Neural crest cell (in vitro differentiated cells): ENCODE measurements at places on chromosomes 16 and 17. TPM values are rescaled to one million over a fixed set of nuclear protein-coding genes. Genes with fewer than 3 reads are reported as not detected.
A peak's percentile ranks its signal among the peaks of the same experiment; 100 is the strongest.

Gene SCGB1C2
- not detected in 2 replicates for total RNA-seq

Gene RGS9
- total RNA-seq, result 2.5 and 2.8 TPM in 2 replicates

Gene MFAP4
- total RNA-seq, result 0.26 and 0.43 TPM in 2 replicates

Gene NLRC5
- 0.26 TPM in 1 of 2 replicates, not detected in the other for total RNA-seq

Gene PLA2G10
- not detected in 2 replicates for total RNA-seq

Gene SRR
- total RNA-seq, result 25.6 and 35.7 TPM in 2 replicates

Gene SLC2A4
- total RNA-seq, result 5.8 and 6.1 TPM in 2 replicates

Gene NXN
- total RNA-seq, result 75.9 and 76.4 TPM in 2 replicates

GRCh38 chr16:62933929-62934328, 897.7 kb upstream of the CDH8 start:
- no peak for DNase-seq
- H3K4me3 ChIP-seq, result no peak overlapping the region
- no peaks in the 10 kb centered on the region for H3K27me3 ChIP-seq
- H3K4me1 ChIP-seq, result no peaks in the 10 kb centered on the region
- H3K27ac ChIP-seq, result no peak overlapping the region

GRCh38 chr16:76970745-76971099, 220.3 kb upstream of the MON1B start:
- H3K36me3 ChIP-seq, result no peaks in the 10 kb centered on the region
- H3K4me3 ChIP-seq, result no peak overlapping the region
- no peaks in the 10 kb centered on the region for H3K27me3 ChIP-seq
- no peak for DNase-seq

DNA sequence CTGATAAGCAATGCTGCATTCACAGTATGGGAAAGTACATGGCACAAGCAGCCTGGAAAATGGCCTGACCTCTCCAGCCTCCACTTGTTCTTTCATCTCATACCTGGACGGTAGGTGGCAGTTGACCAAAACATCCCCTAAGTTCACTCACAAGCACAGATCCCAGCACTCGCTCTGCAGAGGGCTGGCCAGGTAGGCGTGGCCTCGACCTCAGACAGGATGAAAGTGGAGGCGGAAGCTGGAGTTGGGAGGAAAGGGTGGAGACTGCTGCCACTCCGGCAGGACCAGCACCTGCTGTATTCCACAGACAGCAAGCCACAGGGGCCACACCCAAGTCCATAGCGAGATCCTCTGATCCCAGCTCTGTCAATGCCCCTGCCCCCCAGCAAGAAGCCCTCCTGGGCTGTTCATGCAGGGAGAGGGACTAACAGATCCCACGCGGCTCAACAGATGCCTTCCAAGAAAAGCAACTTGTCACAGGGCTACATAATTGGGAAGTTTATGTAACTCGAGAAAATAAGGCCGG, 31.3 kb downstream of the ZCCHC14 start:
- DNase-seq, result peak; percentile 6
- no peak overlapping the region for H3K4me3 ChIP-seq
- no peak overlapping the region for H3K27ac ChIP-seq

- H3K4me3 ChIP-seq, result peak within 1 kb of the TSS; percentile 89
- DNase-seq, result no peak
- H3K4me1 ChIP-seq, result peaks cover 35% of the 10 kb centered on the region
- peak within 1 kb of the TSS; percentile 78 for H3K27ac ChIP-seq
- H3K27me3 ChIP-seq, result peaks cover 2% of the 10 kb centered on the region
These were observed at the start of gene ENO3 for GRCh38 chr17:4950746-4951204. Gene ENO3, plus strand, starts transcription at chr17:4951119. Its CDS starts 711 bp downstream, at chr17:4951830.

GRCh38 chr17:20280851-20281250, 186.5 kb downstream of the LGALS9B start:
- peaks cover 24% of the 10 kb centered on the region for H3K4me1 ChIP-seq
- H3K4me3 ChIP-seq, result no peak overlapping the region
- H3K27ac ChIP-seq, result no peak overlapping the region
- peaks cover 12% of the 10 kb centered on the region for H3K36me3 ChIP-seq
- no peaks in the 10 kb centered on the region for H3K27me3 ChIP-seq

DNA sequence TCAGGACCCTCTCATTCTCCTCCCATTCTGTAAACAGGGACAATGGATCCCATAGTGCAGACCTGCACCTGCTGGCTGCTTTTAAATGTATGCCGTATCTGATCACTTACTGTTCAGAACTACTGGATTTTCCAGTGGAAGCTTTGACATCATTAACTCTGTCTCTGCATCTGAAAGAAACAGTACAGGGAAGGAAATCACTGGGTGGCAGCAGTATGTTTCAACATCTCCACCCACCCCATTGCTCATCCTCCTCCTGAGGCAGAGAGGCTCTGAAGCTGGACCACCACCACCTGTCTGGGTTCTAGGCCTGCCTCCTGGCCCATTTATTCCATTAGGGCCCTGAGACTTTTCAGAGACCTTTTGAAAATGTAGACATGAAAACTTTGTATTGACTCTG, 2.6 kb downstream of the CCL15 start:
- no peaks in the 10 kb centered on the region for H3K36me3 ChIP-seq
- peaks cover 13% of the 10 kb centered on the region for H3K4me1 ChIP-seq
- H3K27me3 ChIP-seq, result peaks cover 28% of the 10 kb centered on the region

GRCh38 chr16:58339452-58339981, 44.7 kb upstream of the PRSS54 start:
- no peak overlapping the region for H3K27ac ChIP-seq
- no peak overlapping the region for H3K4me3 ChIP-seq
- DNase-seq, result no peak
- no peaks in the 10 kb centered on the region for H3K27me3 ChIP-seq
- peaks cover 8% of the 10 kb centered on the region for H3K4me1 ChIP-seq
- H3K36me3 ChIP-seq, result no peaks in the 10 kb centered on the region

DNA sequence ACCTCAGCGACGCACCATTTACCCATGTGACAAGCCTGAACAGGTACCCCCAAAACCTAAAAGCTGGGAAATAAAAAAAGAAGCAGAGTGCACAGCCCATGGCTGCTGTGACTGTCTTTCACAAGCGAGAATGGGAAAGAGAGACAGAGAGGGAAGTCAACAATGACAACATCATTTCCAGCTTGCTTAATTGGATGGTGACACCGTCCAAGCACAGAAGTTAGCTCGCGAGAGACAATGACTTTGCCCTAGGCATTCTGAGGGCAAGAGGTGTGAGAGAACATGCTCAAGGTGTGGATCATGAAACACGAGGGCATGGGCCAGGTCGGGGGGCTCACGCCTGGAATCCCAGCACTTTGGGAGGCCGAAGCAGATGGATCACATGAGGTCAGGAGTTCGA, 19.3 kb upstream of the NSMCE1 start:
- no peak overlapping the region for H3K27ac ChIP-seq
- H3K36me3 ChIP-seq, result no peaks in the 10 kb centered on the region
- no peaks in the 10 kb centered on the region for H3K4me1 ChIP-seq
- no peak overlapping the region for H3K4me3 ChIP-seq
- H3K27me3 ChIP-seq, result no peaks in the 10 kb centered on the region

GRCh38 chr16:27703545-27703944, 153.6 kb downstream of the KATNIP start:
- peaks cover 4% of the 10 kb centered on the region for H3K36me3 ChIP-seq
- H3K27me3 ChIP-seq, result no peaks in the 10 kb centered on the region
- H3K4me3 ChIP-seq, result peak overlapping the region; percentile 54
- peak overlapping the region; percentile 95 for H3K27ac ChIP-seq
- H3K4me1 ChIP-seq, result peaks cover 77% of the 10 kb centered on the region
- DNase-seq, result peak; percentile 37

DNA sequence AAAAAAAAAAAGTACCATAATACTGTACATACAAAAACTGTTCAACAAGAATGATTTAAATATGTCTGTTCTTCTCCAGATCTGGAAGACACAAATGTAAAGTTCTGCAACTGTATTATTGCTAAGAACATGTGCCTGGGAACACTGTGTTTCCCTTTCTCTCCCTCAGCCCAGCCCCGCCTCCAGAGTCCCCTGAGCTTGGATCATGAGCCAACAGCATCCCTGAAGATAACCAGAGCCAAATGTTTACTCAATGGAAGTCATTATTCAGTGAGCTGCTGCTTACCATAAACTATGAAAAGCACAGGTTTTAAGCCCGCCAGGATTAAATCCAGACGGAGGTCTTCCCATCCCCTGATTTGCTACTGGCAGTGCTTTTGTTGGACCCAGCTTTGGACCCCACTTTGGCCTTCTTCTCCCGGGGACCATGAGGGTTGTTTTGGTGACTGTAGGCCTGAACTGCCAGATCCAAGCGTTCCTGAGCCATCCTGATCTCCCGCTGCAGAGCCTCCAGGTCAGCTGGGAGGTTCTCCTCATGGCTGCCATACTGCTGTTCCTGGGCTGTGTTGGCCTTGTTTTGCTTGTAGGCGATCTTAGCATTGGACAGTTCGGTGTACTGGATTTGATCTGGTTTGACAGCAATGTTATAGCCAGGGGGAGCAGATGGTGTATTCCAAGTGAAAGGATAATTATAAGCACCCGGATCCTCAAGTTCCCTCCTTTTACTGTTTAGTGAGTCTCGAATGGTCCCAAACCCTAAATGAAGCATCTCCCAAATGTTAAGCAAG, 25.6 kb downstream of the GJC1 start:
- H3K4me1 ChIP-seq, result peaks cover 4% of the 10 kb centered on the region
- H3K4me3 ChIP-seq, result no peak overlapping the region
- H3K36me3 ChIP-seq, result peaks cover 10% of the 10 kb centered on the region
- DNase-seq, result no peak
- H3K27me3 ChIP-seq, result no peaks in the 10 kb centered on the region

- peaks cover 40% of the 10 kb centered on the region for H3K36me3 ChIP-seq
- H3K4me1 ChIP-seq, result peaks cover 46% of the 10 kb centered on the region
- DNase-seq, result no peak
- no peak overlapping the region for H3K27ac ChIP-seq
These were observed 43.7 kb upstream of the CDRT4 start for GRCh38 chr17:15511142-15511541.

DNA sequence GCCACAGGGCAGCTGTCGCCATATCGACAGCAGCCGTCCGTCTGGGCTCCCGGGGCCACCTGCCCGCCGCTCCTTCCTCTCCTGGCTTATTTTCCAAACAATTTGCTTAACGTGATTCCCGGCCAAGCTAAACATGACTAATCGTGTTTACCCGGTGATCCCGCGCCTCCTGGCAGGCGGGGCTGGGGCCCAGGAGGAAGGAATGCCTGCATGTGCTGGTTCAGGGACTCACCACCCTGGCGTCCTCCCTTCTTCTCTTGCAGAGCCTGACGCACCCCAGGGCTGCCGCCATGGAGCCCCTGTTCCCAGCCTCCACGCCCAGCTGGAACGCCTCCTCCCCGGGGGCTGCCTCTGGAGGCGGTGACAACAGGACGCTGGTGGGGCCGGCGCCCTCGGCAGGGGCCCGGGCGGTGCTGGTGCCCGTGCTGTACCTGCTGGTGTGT, 6.1 kb downstream of the SSTR5 start:
- H3K27ac ChIP-seq, result no peak overlapping the region
- no peaks in the 10 kb centered on the region for H3K36me3 ChIP-seq
- H3K4me3 ChIP-seq, result no peak overlapping the region
- peaks cover 14% of the 10 kb centered on the region for H3K4me1 ChIP-seq
- DNase-seq, result no peak

DNA sequence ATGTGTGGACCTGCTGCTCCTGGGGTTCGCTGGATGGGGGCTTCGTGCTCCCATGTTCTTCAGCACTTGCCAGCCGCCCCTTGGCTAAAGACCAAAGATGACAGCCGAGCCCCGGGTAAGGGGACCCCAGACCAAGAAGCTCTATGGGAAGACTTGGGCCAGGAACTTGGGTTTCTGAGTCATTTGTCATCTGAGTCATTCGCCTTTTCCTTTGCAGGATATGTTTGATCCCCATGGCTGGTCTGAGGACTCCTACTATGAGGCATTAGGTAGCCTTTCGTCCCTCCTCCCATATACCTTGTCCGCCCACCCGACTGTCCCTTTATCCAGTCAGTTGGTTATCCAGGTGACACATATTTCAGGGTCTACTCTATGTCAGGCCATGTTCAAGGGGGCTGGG, 17.7 kb upstream of the ITGB4 start:
- peaks cover 5% of the 10 kb centered on the region for H3K4me1 ChIP-seq
- H3K27me3 ChIP-seq, result no peaks in the 10 kb centered on the region
- H3K4me3 ChIP-seq, result no peak overlapping the region
- peaks cover 15% of the 10 kb centered on the region for H3K36me3 ChIP-seq

GRCh38 chr16:78879011-78879410, 721.5 kb downstream of the MAF start:
- no peak overlapping the region for H3K4me3 ChIP-seq
- H3K27ac ChIP-seq, result no peak overlapping the region
- no peak for DNase-seq
- no peaks in the 10 kb centered on the region for H3K27me3 ChIP-seq
- no peaks in the 10 kb centered on the region for H3K36me3 ChIP-seq
- peaks cover 3% of the 10 kb centered on the region for H3K4me1 ChIP-seq

- DNase-seq, result no peak
- no peaks in the 10 kb centered on the region for H3K36me3 ChIP-seq
- H3K4me1 ChIP-seq, result no peaks in the 10 kb centered on the region
- no peak overlapping the region for H3K27ac ChIP-seq
- no peak overlapping the region for H3K4me3 ChIP-seq
These were observed 7.2 kb upstream of the MFSD6L start for GRCh38 chr17:8806253-8806925.

DNA sequence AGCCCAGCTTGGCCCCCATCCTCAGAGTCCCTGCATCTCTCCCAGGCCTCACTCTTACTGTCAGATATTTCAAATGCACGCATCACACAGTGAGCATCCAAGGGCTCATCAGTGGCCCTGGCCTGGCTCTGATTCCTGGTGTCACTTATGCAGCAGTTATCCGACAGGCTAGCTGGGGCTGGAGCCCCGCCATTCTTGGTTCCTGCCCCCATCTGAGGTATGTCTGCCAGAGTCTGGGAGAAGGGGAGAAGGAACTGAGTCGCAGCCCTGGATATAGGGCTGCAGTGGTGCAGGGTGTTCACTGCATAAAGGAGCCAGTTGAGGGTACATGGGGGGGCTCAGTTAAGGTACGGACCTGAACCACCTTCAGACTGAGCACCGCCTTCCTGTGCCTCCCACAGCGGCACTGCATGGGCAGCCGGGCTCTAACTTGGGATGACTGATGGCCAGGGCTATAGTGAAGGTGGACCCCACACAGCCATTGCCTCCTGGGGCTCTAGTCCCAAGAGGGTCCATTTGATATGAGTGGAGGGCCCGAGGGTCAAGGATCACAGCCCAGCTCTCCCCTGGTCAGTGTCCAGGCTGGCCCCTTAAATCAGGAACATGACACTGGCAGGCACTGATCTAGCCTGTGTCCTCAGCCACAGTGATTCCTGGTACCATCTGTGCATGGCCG, 1.8 kb upstream of the RASD1 start:
- H3K27ac ChIP-seq, result no peak overlapping the region
- H3K4me3 ChIP-seq, result peak overlapping the region; percentile 84
- H3K27me3 ChIP-seq, result peaks cover 38% of the 10 kb centered on the region

GRCh38 chr16:50666658-50667496, 14.2 kb downstream of the SNX20 start:
- H3K27ac ChIP-seq, result no peak overlapping the region
- H3K36me3 ChIP-seq, result peaks cover 9% of the 10 kb centered on the region
- H3K4me1 ChIP-seq, result peaks cover 26% of the 10 kb centered on the region
- no peaks in the 10 kb centered on the region for H3K27me3 ChIP-seq

DNA sequence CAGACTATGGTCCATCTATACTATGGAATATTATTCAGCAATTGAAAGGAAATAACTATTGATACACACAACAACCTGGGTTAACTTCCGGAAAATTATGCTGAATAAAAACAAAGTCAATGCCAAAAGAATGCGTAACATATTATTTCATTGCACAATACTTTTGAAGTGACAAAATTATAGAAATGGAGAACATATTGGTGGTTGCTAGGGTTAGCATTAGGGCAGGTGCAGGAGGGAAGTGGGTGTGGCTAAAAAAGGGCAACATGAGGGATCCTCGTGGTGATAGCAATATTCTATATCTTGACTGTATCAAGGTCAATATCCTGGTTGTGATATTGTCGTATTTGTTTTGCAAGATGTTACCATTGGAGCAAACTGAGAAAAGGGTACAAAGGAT, 34.9 kb downstream of the PIK3R5 start:
- peaks cover 29% of the 10 kb centered on the region for H3K27me3 ChIP-seq
- H3K27ac ChIP-seq, result no peak overlapping the region
- no peak for DNase-seq
- no peak overlapping the region for H3K4me3 ChIP-seq
